ENCODE measurements at places on chromosomes 11 and 22.

DNA sequence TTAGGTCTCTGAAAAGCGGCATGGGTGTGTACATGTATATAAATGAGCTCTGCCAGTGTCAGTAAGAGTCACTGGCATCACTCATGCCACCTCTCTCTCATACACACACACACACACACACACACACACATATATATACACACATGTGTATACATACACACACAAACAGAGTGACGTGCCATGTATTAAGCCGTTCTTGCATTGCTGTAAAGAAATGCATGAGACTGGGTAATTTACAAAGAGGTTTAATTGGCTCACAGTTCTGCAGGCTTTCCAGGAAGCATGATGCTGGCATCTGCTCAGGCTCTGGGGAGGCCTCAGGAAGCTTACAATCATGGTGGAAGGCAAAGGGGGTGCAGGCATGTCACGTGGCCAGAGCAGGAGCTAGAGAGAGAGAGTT is 105.6 kb upstream of the NNMT start:
- DNase-seq, result no peak

DNA sequence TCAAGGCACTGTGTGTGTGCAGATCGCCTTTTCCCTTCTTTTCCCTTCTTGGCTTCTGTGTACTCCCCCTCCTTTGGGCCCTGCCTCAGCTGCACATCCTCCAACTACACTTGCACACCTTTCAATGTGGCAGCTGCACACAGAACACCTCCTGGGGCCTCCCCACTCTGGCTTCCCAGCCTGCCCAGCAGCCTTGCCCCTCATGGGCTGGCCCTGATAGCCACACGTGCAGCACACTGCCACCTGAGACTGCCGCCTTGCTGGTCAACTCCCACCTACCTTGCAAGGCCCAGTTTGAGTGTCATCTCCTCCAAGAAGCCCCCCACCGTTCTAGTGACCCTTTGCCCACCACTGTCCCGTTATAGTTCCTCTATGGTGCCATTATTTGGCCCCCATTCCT is 77.3 kb upstream of the ARFGAP3 start:
- DNase-seq, result no peak

GRCh38 chr11:107221748-107222285 is 203.5 kb upstream of the GUCY1A2 start:
- no peak for DNase-seq

- DNase-seq, result no peak
Measured at GRCh38 chr11:118572981-118573550, 857 bp downstream of the ARCN1 start.

DNA sequence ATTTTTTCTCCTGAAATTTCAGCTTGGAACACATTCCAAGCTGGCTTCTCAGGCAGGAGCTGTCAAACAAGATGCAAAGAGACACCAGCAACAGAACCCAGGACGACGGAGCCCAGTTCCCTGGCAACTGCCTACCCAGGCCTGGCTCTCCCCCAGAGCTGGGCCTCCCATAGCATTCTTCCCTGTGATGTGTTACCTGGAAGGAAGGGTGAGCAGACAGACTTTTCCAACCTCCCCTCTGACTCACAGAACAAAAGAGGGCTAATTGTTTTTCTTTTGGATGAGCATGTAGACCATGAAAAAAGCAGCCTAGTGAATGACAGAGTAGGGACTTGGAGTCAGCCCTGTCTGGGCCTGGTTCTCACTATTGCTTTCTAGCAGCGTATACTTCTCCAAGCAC is 55.3 kb upstream of the BMAL1 start:
- DNase-seq, result no peak

GRCh38 chr11:134821422-134821821 is 409.4 kb upstream of the B3GAT1 start:
- DNase-seq, result no peak

- no peak for DNase-seq
Measured at GRCh38 chr11:66904561-66904960, 47.7 kb downstream of the LRFN4 start.

- DNase-seq, result peak; percentile 58
Measured at GRCh38 chr11:112885744-112886433, 75.3 kb upstream of the NCAM1 start.

GRCh38 chr11:78646564-78647185 is 72.0 kb upstream of the NARS2 start:
- peak; percentile 81 for DNase-seq

DNA sequence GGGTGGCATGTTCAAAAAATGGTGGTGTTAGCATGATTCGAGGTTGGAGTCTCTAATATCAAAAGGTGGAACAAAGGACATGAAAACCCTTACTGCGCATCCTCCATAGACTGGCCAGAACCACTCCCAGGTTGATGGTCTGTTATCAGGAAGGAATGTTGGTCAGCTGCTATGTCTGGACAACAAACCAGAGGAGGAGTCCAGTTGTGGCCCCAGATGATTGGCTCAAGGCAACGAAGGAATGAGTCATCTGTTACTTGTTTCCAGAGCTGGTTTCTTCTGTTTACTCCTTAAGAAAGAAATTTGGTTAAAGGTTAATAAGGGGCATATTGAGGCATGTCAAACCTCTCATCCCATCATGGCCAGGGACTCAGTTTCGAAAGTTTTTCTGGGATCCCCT is 56.8 kb upstream of the GRIA4 start:
- no peak for DNase-seq

GRCh38 chr11:47010179-47010578 is 73.6 kb downstream of the CSTPP1 start:
- no peak for DNase-seq

- no peak for DNase-seq
Measured at GRCh38 chr22:42459287-42460063, 27.3 kb upstream of the NFAM1 start.

GRCh38 chr22:31680861-31681341 is 18.9 kb upstream of the PISD start:
- no peak for DNase-seq

GRCh38 chr11:126589492-126589803 is 234.0 kb downstream of the ST3GAL4 start:
- no peak for DNase-seq

GRCh38 chr11:86162239-86162638 is 82.3 kb upstream of the EED start:
- no peak for DNase-seq

- peak; percentile 52 for DNase-seq
Measured at GRCh38 chr11:88508759-88509581, 171.4 kb upstream of the CTSC start.

DNA sequence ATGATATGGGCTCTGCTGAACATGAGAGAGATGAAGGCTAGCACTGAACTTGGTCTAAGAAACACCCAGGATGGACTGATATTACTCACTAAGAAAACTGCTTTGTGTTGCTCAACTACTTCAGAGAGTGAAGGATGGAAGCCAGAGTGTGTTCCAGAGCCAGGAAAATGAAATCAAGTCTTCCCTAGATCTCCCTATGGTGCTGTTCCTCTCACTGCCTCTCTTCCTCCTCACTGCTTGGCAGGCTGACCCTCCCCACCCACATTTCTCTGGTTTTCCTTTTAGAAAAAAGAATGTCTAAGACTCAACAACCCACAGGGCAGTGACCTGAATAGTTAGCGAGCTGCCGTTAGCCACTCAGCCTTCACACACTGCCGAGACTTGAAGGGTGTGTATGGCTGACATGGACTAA is 65.6 kb downstream of the CCDC81 start:
- DNase-seq, result no peak

DNA sequence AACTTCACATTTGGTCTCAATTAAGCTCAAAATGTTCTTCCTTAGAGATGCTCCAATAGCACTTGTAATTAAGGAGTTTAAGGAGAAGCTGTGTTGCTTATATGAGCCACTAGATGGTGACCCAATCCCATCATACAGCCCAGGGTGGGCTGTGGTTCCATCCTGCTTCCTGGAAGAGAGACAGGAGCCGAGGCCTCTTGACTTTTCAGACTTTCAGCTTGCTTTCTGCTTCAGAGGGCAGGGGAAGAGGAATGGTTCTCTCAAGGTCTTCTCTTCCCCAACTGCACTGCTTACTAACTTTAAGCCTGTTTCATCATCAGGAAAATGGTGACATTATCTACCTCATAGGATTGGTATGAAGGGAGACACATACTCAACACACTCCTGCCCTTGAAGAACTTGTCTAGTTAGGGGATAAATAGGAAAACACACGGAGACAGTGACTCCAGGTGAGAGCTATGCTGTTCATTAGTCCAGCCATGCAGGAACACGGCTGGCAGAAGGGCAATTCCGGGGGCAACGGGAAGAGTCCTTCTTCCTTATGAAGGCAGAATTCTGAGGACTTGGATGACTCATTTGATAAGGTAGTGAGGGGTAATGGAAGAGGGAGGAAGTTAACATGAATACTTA is 20.1 kb downstream of the TMEM218 start:
- peak; percentile 56 for DNase-seq

- no peak for DNase-seq
Measured at GRCh38 chr11:7587712-7588111, 73.9 kb downstream of the PPFIBP2 start.

DNA sequence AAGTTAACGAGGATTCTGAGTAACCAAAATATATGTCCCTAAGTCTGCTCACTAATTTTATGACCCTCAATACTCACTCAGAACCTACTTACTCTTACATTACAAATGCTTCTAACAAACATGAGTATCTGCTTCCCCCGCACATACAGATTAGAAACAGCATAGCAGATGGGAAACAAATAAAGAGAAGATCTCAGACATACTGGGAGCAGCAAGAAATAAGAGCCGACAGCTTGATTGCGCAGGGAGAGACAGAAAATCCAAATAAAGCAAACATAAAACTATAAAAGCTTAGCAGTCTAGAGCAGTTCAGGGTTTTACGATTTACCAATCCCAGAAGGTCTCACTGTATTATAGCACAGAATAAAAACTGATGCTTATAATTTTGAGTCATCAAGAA is 89.1 kb upstream of the DBX1 start:
- DNase-seq, result no peak

GRCh38 chr22:27032091-27032761 is 374.8 kb downstream of the MIAT start:
- peak; percentile 69 for DNase-seq

- DNase-seq, result no peak
Measured at GRCh38 chr11:43515090-43515489, 156.4 kb downstream of the TTC17 start.

- DNase-seq, result peak; percentile 95
Measured at GRCh38 chr11:64846998-64847666, 2.7 kb upstream of the CDC42BPG start.

DNA sequence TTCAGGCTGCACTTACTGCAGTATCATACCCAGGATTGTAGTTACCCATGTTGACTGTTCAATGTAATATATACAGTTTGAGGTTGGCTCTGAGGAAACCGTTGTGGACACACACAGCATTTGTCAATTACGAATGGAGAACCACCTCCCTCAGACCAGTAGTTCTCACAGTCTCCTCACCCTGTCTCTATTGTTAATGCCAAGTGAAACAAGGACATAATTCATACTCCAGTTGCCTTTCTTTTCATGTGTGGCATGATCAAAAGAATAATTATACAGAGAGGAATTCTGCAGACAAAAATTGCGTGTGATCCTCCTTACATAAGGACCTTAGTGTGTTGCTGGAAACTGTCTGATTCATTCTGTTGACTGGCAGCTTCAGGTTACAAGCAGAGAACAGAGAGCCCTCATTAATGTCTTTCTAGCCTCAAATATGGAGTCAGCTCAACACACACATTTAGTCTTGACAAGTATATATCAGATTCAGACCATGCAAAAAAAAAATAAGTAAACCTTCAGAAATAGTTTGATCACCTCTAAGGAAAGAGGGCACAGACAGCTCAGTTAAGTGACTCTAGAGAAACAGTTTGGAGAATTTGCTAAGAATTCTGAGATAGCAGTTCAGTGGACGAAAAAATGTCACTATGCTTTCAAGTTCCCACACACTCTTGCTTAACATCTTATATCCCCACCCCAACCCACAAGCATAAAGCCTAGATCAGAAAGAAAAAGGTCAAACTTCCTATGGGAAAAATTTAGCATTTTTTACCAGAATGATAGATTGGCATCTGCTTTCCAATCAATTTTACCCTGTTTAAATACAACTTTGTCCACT is 96.1 kb downstream of the MAML2 start:
- DNase-seq, result no peak

- no peak for DNase-seq
Measured at GRCh38 chr11:66015454-66015881, 3.7 kb downstream of the CST6 start.

GRCh38 chr11:7851391-7851790 is 54.6 kb upstream of the OR5P2 start:
- DNase-seq, result no peak

DNA sequence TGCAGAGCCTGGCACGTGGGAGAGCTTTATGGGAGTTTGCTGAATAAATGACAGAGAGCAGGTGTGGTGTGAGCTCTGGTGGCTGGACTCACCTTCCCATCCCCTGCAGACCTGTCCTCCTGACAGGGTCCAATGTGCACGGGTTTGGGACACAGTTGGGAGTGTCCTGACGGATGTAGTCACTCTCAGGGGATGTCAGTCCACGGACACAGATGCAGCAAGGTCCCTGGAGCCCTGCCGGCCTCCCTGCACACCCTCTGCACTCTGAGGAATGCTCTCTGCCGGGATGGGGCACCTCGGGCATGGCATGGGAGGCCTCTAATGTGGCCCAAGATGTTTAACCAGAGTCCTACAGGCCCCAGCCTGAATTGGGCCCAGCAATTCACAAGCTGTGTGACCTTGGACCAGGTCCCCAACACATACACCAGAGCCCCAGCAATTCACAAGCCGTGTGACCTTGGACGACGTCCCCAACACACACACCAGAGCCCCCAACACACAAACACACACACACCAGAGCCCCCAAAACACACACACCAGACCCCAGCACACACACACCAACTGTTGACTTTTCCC is 30.0 kb upstream of the RFPL3 start:
- DNase-seq, result no peak

DNA sequence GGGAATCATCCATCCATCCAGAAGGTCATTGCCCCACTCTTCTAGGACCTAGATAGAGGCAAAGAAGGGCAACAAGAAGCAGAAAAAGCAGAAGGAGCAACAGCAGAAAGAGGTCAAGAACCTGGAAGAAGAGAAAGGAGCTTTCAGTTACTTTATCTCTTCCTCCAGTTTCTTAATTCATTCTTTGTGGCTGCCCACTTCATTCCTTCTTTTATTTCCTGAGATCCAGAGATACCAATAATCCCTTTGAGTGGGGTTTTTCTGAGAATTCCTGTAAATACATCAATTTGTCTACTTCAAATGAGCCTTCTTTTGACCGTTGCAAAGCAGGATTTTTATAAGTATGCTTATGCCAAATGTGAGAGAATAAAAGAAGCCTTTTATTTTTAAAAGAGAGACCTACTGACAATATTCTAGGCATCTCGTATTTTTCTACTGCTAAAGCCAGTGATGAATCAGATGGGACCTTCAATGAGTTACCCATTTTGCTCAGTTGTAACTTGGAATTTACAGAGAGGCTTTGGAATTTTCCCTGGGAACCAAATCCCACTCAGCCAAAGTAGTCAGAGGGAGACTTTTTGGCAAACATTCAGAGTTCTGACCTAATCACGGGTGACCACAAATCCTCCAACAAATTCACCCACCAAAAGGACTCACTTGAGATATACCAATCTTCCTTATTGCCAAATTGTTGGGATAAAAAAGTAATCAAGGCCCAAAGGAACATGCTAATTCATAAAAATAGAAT is 54.9 kb downstream of the ZC3H12C start:
- DNase-seq, result no peak

GRCh38 chr11:127640561-127641451 is 640.2 kb upstream of the KIRREL3 start:
- DNase-seq, result no peak

- no peak for DNase-seq
Measured at GRCh38 chr22:20526628-20527355, 19.4 kb downstream of the MED15 start.
